ENCODE measurements at places on chromosomes 6 and 20.
A peak's percentile ranks its signal among the peaks of the same experiment; 100 is the strongest.

- no peak for DNase-seq
Observed at GRCh38 chr6:4930025-4930691, 73.7 kb downstream of the RPP40 start.

GRCh38 chr6:96521306-96521643 lies 331 bp upstream of the UFL1 start:
- DNase-seq = no peak

- DNase-seq = no peak
Observed at GRCh38 chr6:91874971-91875370, 1288.1 kb upstream of the MAP3K7 start.

DNA sequence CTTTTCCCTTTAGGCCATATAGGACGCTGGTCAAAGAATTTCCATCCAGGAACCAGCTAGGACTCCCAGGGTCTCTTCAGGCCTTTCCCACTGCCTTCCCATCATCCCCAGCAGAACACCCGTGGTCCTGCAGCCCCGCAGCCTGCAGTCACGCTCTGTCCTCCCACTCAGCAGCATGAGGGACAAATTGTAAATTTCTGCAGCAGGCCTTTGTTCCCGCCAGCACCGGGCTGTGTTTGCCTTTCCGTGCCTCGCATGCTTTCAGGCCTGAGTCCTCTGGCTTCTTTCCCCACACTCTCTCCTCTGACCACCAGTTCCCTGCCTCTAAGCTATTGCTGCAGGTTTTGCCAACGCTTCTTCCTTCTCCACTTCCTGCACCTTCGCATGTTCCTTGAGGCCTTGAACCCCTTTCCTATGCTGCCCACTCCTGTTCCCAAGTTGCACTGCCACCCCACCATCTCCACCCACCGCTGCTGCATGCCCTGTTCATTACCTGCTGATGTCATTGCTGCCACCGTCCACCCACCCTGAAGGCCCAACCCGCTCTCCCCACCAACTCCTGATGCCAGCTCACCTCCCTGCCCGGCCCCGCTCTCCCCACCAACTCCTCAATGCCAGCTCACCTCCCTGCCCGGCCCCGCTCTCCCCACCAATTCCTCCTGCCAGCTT lies 49.8 kb downstream of the RNASET2 start:
- DNase-seq = no peak

- DNase-seq = no peak
Observed at GRCh38 chr20:12179692-12180091, 262.0 kb downstream of the BTBD3 start.

DNA sequence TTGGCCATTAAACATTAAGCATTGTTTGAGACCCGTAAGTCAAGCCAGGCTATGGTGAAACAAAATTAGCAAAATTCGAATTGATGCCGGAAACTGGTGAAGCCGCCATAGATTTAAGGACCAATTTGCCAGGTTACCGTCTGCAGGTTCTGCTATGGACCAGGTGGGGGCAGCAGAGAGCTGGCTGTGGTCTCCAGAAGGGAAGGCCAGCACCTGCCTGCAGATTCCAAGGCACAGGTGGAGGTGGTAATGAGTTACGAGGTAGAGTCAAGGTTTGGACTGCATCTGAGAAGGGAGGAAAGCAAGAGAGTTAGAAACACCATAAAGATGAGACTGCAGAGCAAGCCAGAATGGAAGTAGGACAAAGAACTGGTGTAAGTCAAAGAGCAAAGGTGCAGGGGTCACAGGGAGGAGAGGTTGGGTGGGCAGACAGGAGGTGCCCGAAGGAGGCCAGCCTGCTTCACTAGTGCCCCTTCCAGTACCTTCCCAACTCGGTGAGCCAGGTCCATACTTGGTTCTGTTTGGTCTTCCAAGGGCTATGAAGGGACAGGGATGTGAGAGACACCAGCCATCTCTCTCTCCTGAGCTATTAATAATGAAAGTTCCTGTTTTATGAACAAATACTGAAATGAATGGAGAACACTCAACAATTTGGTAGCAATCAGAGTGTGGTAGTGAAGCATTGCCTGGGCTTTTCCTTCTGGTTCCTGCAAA lies 131.6 kb upstream of the ESR1 start:
- DNase-seq = peak; percentile 24

DNA sequence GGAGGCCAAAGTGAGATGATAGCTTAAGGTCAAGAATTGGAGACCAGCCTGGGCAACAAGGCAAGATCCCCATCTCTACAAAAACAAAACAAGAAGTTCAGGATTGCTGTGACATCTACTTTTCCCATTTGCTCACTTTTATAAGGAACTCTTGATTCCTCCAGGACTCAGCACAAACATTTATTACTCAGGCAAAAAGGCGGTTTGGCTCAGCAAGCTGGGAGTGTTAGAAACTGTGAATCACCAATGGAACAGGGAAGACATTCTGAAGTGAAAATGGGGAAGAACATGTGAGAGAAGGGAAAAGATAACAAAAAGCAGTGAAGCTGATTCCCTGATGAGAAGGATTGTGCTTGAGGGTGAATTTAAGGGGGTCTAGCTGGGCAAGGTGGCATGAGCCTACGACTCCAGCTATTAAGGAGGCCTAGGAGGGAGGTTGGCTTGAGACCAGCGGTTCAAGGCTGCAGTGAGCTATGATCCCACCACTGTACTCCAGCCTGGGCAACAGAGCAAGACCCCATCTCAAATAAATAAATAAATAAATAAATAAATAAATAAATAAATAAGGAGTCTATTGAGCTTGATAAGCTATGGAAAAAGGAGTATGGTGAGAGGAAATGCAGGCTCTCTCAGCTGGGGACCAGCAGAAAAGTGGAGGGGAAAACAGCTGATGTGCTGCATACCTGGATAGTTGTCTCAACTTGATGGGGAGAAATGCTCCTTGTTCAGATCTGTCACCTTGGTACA lies 65.4 kb upstream of the HDDC2 start:
- DNase-seq = no peak

DNA sequence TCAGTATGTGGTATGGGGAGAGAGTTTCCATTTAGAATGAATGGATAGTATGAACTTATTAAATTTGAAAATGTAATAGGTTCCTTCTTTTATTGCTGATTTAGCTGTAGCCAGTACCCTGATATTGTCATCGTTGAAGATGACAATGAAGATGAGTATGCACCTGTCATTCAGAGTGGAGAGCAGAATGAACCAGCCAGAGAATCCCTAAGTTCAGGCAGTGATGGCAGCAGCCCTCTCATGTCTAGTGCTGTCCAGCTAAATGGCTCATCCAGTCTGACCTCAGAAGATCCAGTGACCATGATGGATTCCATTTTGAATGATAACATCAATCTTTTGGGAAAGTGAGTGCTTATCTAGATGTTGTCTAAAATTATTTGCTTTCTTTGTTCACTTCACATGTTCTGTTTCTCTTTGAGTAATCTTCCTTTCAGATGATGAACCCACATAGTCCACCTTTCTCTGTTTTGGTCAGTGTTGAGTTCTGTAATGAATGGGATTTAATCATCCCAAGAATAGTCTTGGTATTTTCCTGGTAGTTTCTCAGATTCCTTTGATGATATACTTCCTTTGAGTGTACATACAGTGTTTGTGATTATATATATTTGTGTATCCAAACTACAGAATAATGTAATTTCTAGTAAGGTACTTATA lies 23.3 kb downstream of the HSF2 start:
- no peak for DNase-seq

DNA sequence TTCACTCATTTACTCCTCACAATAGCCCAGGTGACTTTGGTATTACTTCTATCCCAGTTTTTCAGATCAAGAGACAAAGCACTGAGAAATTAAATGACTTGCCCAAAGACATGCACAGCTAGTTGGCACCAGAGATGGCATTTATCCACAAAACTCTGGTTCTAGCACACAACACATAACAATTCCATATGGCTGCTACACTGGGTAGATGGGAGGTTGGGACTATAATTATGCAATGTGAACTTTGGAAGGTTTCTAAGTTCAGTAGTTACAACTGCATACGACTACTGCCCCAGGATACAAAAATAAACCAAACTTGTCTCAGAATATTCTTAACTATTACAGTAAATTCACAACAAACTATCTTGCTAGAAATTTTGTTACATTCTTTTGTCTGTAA lies 54.2 kb upstream of the MLIP start:
- no peak for DNase-seq

DNA sequence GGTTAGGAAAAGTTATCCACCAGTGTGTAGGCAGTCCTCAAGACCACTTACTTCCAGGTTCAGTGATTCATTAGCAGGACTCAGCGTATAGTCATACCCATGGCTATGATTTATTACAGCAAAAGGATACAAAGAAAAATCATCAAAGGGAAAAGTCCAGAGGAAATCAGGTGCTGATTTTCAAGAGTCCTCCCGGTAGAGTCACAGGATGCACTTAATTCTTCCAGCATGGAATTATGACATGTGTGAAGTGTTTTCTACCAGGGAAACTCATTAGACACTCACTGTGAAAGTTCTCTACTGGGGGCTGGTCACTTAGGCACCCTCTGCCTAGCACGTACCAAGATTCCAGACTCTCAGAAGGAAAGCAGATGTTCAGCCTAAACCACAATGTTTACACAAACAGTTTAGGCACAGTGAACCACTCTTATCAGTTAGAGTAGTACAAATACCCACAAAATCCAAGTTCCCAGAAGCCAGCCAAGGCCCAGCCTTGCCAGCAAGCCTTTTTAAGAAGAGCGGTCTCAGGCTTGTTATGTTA lies 10.2 kb downstream of the WFDC3 start:
- peak; percentile 85 for DNase-seq

- no peak for DNase-seq
Observed at GRCh38 chr6:112204350-112204706, 50.0 kb downstream of the LAMA4 start.

DNA sequence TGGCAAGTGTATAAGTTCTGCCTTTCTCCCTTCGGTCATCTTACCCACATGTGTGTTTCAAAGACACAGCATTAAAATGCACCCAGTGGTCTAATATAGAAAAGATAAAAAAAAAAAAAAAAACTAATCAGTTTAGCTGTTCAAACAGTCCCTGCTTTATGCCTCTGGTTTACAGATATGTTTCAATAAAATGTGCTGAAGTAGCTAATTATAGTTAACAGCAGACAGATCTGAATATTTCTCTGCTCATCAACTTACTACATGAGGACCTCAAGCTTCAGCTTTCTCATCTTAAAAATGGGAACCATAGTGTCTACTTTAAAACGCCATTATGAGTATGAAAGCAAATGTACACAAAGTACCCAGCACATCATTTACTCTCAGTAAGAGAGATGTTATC lies 280.6 kb upstream of the DEFB112 start:
- DNase-seq = no peak

- no peak for DNase-seq
Observed at GRCh38 chr20:58432186-58432954, 43.3 kb downstream of the VAPB start.

DNA sequence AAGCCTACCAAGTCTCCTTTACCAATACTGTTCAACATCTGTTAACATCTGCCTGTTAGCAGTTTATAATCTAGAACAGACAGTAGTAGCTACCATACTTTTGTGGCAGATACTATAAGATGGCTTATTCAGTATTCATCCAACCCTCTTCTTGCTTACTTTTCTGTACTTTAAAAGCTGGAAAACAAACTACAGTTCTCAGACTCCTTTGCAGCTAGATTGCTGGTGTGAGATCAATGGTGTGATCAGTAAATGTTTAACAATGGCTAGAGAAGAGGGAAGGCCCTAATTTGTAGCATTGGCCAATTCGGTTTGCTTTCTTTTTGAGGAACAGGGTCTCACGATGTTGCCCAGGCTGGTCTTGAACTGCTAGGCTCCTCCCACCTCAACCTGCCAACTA lies 3.5 kb upstream of the REV3L start:
- no peak for DNase-seq

- no peak for DNase-seq
Observed at GRCh38 chr6:49898904-49899566, 32.7 kb upstream of the CRISP1 start.

DNA sequence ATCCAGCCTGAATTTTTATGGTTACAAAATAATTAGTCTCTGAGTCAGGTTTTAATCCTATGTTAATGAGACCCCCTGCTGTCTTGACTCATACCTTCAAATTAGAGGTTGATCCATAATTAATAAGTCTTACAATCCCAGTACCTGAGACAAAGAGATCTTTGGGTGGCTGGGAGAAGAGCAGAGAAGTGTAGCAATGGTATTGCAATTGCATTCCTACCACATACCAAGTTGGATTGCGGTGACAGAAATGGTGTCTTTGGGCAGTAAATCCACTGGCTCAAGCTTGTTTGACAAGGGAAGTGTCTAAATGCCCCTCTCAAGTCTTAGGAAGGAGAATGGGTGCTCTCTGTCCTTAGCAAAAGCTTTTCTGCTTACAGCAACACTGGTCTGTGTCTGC lies 150.4 kb downstream of the BTBD3 start:
- DNase-seq = peak; percentile 14

DNA sequence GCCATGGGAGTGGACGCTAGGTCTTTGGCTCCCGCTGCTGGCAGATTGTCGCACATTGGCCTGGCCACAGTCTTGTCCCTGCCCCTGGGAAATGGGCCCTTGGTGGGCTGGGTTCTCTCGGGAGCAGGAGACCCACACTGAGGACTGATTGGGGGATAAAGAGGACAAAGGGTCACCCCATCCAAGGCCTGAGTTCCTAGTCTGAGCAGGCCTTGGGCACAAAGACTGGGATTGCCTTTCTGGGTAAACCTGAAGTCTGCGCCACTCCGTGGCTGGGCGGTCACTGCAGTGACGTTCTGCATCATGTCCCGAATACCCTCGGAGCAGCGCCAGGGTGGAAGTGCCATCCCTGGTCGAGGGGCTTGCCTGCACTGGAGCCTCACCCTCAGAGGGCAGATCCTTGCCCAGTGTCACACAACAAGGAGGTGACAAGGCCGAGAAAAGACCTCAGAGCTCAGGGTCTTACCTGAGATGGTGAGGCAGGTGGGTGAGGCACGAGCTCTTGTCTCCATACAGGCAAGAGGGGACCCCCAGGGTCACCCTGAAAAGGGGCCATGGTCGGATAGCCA lies 36.1 kb upstream of the ZBP1 start:
- DNase-seq = no peak

DNA sequence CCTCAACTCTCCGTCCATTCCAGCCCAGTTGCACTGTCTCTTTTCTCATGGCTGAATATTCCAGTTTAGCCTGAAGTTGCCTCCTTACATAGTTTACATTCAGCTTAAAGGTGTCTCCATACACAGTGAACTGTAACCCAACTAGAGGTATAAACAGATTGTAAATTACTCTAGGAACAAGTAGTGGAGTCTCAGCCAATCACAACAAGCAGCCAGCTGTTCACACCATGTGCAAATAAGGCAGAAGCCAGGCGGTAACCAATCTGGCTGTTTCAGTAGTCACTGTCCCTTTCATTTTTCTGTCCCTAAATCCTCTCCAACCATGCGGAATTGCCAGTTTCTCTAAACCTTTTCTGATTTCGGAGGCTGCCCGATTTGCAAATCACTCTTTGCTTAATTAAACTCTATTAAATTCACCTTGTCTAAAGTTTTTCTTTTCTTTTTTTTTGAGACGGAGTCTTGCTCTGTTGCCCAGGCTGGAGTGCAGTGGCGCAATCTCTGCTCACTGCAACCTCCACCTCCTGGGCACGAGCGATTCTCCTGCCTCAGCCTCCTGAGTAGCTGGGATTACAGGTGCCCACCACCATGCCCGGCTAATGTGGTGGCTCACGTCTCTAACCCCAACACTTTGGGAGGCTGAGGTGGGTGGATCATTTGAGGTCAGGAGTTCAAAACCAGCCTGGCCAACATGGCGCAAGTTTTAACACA lies 37.6 kb upstream of the GFOD1 start:
- DNase-seq = no peak
